Daoy (cell line): ENCODE measurements at places on chromosomes 4 and X. TPM values are rescaled to one million over a fixed set of nuclear protein-coding genes. Genes with fewer than 3 reads are reported as not detected.

DNA sequence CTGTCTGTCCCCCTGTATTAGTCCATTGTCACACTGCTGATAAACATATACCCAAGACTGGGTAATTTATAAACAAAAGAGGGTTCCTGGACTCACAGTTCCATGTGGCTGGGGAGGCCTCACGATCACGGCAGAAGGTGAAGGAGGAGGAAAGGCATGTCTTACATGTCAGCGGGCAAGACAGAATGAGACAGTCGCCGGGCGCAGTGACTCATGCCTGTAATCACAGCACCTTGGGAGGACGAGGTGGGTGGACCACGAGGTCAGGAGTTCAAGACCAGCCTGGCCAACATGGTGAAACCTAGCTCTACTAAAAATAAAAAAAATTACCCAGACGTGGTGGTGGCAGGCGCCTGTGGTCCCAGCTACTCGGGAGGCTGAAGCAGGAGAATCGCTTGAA, 24.7 kb downstream of the IL3RA start:
- DNase-seq = peak; percentile 36

GRCh38 chrX:134373736-134374135, 86.2 kb upstream of the HPRT1 start:
- no peak for DNase-seq

- DNase-seq = no peak
These were observed 17.0 kb downstream of the MRFAP1 start for GRCh38 chr4:6657242-6658208.

DNA sequence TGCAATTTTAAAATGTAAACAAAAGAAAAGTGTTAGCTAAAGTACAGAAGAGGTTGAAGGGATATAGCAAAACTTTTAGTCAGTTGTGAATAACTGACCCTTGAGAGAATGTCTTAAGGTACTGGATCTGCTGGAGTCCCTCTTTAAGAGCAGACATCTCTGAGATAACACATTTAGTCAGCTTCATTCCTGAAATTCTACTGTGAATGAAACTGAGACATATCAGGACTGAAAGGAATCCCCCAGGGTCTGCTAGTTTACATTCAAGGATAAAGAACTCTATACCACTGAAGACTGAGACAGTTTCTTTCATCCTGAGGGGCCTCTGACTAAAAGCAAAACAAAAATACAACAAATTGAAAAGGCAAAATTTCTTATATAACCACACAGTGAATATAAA, 54.4 kb downstream of the PGRMC1 start:
- DNase-seq = no peak

DNA sequence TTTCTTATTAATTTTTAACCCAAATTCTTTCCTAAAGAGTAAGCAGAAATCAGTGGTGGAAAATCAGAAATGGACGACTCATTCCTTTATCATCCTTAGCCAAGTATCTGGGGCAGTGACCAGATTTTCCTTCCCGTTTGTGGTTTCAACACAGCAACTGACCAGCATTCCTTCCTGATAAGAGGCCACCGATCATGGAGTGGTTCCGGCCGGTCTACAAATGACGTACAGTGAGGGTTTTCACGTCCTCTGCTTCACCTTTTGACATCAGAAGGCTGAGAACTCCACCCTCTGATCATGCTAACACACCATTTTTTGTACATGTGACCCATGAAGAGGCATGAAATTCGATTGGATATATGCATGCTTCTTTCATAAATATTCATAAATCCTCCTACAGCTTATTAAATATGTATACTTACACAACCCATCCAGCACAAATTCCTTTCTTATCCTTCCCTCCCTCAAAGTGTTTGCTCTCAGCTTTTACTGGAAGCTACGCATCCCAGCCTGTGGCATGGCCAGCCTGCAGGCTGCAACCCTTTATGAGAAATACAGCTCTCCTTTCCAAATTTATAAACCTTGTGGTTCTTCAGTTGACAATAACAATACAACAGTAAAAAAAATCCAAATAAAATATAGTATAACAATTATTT, 173.0 kb upstream of the CASK start:
- DNase-seq = peak; percentile 66

DNA sequence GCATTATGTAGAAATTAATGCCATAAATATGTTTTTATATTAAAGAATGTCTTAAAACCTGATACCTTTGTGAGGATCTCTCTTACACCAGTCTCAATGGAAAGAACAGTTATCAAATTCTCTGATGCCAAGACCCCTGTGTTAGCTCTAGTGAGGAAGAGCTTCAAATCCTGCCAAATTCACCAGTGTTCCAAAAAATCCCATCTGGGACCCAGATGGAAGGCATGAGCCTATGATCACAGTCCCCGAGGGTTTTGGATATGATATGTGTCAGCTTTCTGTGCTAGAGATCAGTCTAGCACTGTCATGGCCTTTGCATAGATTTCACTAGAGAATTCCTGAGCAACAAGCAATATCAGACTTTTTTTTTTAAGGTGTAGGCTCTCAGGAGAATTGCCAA, 412.1 kb downstream of the UBE2NL start:
- no peak for DNase-seq

- DNase-seq = peak; percentile 43
These were observed 10.1 kb downstream of the RBPJ start for GRCh38 chr4:26330946-26331345.

The CSAG1 gene
- total RNA-seq = 12.9 and 20.9 TPM in 2 replicates

The TMEM35A gene
- 0.48 TPM in 1 of 2 replicates, not detected in the other for total RNA-seq

The FABP2 gene
- not detected in 2 replicates for total RNA-seq

The CT45A1 gene
- 34.0 and 45.7 TPM in 2 replicates for total RNA-seq
